BJ (cell line): ENCODE measurements at places on chromosomes 12 and 14.

GRCh38 chr14:92591346-92591745 is 77.8 kb downstream of the RIN3 start:
- DNase-seq: no peak

GRCh38 chr12:25767606-25768005 is 190.9 kb upstream of the RASSF8 start:
- no peak for DNase-seq

DNA sequence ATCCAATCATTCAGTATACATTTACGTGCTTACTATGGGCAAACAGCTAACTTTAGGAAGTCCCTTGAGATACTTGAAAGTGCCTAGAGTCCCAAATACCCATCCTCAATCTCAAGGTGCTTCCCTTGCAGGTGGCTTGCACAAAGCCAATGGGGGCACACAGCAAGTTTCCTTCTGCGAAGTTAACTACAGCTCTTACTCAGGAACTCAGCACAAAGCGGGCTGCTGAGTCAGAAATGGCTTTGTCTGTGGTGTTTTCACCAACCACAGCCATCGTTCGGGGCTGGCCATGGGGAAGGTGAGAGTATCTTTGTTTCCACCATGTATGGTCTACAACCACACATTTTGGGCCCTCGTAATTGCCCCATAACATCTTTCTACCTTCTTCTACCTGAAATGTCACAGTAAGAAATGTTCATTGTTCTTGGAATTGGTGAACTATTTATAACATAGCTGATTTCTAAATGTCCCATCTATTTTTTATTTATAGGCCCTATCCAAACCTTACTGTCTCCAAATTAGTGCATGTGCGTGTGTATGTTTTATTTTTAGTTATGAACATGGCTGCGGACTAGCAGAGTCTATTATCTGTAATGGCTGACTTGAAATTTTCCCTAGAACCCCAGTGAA is 13.9 kb downstream of the MFAP5 start:
- DNase-seq: no peak

GRCh38 chr14:52700701-52701172 is 5.4 kb upstream of the ERO1A start:
- no peak for DNase-seq

GRCh38 chr12:5461966-5462365 is 30.1 kb downstream of the NTF3 start:
- DNase-seq: no peak

DNA sequence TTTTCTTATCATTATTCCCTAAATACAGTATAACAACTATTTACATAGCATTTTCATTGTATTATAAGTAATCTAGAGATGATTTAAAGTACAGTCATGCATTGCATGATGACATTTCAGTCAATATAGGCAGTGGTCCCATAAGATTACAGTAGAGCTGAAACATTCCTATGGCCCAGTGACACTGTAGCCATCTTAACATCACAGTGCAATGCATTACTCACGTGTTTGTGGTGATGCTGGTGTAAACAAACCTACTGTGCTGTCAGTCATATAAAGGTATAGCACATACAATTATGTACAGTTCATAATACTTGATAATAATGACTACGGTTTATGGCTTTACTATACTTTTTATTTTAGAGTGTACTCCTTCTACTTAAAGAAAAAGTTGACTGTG is 13.3 kb downstream of the LLPH start:
- DNase-seq: no peak

DNA sequence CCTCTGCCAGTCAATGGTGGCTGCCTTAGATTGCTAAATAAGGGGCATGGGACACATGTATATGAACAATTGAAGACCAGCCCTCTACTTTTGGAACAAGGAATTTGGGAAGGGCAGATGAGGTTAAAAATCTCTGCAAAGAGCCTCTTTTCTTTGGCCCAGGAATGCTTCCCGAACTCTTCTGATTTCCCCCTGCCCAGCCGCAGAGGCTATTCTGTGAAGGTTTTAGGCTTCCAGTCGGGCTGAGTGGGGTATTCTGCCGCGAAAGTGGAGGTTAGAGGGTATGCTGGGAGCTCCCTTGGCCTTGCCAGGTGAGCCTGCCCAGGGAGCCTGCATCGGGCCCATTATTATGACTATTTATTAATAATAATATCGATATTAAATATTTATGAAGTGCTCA is 1.2 kb downstream of the POU6F1 start:
- no peak for DNase-seq

- DNase-seq: no peak
Observed at GRCh38 chr14:25389948-25390347, 340.0 kb upstream of the STXBP6 start.

GRCh38 chr12:10307630-10308029 is at the start of gene KLRD1:
Gene KLRD1, plus strand, starts transcription at chr12:10307870. Its CDS starts 208 bp downstream, at chr12:10308078.
- DNase-seq: no peak

DNA sequence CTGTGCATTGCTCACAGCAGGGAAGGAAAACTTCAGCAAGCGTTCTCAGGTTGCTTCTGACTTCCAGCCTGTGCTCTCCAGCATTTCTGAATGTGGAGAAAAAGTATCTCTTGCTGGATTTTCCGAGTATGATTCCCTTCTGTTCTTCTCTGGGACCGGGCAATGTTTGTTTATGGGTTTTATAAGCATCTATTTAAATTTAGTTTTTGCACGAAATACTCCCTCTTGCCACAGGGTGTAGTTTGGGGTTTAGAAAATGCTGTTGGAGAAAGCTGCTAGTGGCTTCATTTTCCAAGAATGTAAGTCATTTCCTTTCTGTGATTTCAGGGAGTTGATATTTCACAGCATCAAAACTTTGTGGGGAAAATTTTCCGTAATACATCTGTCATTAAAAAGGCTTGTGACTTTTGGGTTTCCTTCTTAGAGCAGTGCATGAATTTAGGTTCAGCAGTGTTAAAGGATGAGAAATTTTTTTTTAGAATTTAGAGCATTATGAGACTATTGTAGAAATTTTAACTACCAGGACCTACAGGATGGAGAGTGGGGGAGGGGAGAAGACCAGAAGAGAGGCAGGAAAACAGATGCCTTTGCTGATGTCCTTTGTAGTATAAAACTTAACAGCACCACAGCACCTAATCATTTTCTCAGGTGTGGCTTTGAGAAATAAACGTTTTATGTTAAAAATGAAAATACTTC is 1.5 kb downstream of the FRMD6 start:
- peak; percentile 46 for DNase-seq

DNA sequence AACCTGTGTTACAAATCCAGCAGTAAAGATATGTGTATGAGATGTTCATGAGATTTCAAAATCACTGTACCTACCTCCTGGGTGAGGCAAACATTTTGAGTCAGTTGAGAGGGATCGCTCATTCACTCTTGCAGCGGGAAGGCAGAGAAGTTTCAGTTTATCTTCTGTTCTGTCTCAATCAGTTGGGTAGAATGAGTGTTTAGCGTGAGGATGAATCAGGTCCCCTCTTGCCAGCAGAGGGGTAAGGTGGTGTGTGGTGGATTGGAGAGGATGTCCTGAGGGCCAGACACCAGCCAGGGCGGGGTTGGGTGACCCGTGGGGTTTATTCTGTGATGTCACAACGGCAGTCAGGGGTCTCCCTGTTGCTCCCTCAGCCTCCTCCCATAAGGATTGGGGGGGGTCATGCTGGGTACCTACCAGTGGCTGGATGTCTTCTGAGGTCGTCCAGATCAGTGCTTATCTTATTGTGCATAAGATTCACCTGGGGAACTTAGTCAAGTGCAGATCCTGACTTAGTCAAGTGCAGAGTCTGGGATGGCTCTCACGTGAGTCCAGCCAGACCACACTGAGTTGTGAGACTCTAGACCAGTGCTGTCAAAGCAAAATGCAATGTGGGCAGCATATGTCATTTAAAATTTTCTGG is at the start of gene GSG1:
TSS of gene GSG1 (minus strand) at position 277 of the 643 bp plus-strand sequence. CDS start at position 122, 155 bp downstream.
- no peak for DNase-seq

DNA sequence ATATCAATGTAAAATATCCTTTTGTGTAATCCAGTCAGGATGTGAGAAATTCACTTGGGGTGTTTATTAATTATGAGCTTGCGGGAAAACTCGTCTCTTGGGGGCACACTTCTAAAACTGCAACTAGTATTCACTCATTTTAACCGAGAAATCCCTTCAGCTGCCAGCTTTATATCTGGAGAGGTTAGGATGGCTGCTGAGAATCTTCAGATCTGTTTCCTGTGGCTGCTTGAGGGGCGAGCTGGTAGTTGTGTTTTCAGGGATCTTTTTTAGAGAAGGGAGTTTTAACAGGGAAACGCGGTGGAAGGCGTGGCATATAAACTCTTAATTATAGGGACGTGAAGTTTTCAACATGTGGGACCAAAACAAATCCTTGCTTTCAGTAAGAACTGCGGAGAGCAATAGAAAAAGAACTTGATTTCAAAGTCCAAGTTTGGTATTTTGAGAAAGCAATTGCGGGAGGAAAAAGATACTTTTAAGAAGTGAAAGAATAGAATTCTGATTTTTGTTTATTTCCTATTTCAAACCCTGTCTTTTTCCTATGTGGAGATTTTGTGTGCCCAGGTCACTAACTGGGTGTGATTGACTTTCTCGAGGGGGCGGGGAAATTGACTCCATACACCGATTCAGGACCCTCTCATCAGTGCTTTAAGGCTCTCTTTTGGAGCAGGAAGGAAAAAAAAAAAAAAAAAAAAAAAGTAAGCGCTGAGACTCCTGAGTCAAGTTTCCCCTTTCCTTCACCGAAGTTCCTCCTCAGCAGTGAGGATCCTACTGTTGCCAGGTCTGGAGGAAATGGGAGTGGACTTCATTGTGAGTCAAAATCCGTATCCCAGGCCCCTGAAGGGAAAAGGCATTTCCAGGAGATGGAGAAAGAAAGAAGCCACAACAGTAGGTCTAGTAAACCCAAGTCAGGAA is 1.1 kb downstream of the PPFIBP1 start:
- DNase-seq: no peak

DNA sequence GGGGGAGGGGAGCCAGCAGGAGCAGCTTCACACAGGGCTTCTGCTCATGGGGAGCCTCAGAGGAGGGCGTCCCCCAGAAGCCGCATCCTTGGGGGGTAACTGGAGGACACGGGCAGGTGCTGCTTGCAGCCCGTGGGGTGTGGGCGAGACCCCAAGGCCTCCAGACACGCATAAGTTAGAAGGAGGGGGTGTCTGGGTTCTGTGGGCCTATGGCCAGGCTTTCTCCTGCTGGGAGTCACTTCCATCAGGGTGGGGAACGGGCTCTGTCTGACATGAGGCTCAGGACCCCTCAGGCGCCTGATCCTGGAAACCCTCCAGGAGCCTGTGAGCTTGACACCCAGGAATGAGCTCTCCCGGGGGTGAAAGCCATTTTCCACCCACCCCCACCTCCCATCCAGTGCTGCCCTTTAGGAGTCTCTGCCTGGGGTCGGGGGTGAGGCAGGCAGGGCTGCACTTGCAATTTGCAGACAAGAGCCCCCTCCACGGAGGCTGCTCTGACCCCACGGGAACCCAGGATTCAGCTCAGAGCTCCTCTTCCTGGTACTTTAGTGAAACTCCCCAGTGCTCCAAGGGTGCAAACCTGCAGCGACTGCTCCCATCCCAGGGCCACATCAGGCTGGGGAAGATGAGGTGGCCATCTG is 325.7 kb downstream of the ADGRD1 start:
- DNase-seq: no peak

DNA sequence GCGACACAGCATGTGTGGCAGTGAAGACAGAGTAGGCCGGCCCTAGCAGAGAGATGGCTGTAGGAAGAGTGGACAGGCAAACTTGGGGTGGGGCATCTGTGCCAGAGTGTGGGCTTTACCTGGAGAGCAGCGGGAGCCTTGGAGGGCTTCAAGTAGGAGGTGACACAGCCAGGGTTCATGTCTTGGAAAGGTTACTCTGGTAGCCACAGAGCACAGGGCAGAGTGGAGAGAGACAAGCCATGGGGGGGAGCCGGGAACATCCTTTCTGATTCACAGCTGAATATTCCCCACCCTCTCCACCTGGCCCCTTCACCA is 53.5 kb upstream of the DIO3 start:
- DNase-seq: no peak

DNA sequence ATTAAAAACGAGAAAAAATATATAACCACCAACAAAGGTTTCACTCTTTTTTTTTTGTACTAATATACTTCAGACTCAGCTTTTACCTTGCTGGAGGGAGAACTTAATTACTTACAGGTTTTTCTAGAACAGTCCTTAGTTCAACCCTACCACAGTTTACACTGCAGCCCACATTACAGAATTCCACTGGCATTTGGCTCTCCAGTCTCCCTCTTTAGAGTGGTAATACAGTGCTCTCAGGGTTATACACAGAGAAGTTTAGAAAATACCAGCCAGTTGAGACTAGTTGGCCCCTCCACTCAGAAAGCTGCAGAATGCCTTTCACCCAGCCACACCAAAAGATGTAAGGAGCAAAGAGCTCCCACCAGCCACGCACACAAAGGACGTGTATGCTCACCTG is 122.3 kb upstream of the DIO3 start:
- DNase-seq: no peak

DNA sequence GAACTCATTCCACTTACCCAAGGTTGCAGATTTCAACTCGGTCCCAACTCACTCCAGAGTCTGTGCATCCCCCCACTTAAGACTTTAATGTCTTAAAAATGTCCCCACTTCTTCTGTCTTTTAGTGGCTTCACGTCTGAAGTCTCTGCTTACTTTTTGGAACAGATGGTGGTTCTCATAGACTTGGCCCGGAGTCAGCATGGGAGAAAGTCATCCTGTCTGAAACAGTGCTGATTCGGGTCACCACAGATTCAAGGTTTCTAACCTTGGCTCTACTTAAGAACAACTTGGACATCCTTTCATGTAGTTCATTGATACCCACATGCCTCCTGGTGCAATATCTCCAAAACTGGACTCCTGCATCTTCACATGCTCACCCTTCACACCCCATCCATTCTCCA is 26.0 kb downstream of the CHST11 start:
- no peak for DNase-seq

DNA sequence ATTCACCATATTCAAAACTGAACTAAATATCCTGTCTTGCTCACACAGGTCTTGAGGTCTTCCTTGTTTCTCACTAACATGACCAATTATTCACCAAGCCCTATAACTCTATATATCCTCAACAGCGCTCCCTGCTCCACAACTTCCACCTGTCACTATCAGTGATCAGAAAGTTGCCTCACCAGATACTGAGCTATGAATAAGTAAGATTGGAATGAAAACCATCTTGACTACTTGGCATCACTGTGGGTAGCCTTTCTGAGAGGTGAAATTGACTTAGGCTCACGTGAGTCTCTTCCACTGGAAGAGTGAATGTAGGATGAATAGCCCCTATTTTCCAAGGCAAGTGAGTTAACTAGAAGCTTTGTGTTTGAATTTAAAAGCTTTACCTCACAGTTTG is 167.1 kb downstream of the PIK3C2G start:
- no peak for DNase-seq

DNA sequence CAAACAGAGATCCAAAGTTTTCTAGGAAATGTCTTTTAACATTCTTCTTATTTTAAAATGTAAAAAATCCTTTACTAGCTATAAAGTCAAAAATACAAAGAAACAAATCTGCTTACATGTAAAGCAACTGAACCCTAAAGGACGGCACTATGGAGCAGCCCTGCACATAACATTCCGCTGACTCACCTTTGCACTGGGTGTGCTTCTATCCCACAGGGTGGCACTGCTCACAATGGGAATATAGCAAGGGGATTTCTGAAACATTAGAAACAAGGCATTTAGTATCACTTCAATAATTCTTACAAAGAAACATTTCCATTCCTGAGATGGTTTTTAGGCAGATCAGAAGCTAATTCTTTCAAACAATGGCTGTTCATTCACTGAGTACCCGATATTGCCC is 94.3 kb downstream of the C12orf42 start:
- no peak for DNase-seq
